Pericardium fibroblast (primary cell): ENCODE measurements at places on chromosomes 1 and 21. TPM values are rescaled to one million over a fixed set of nuclear protein-coding genes. Genes with fewer than 3 reads are reported as not detected.

Gene LRRC38
- total RNA-seq, result 1.1 TPM in 1 of 2 replicates, not detected in the other

Gene LCE2C
- not detected in 2 replicates for total RNA-seq

Gene SPAG17
- under 0.01 TPM in 1 of 2 replicates, not detected in the other for total RNA-seq

Gene LHX8
- not detected in 2 replicates for total RNA-seq

Gene TNFSF4
- 1.1 and 1.4 TPM in 2 replicates for total RNA-seq

Gene PGBD5
- total RNA-seq, result under 0.01 TPM in 2 replicates

Gene FMN2
- total RNA-seq, result under 0.01 and 0.26 TPM in 2 replicates

Gene TFAP2E
- 0.17 and 0.82 TPM in 2 replicates for total RNA-seq

Gene FNBP1L
- 11.8 and 20.4 TPM in 2 replicates for total RNA-seq

Gene CR2
- not detected in 2 replicates for total RNA-seq
